ENCODE measurements at places on chromosomes 2 and 18. TPM values are rescaled to one million over a fixed set of nuclear protein-coding genes. Genes with fewer than 3 reads are reported as not detected.
A peak's percentile ranks its signal among the peaks of the same experiment; 100 is the strongest.

GRCh38 chr2:26033270-26033817 is 540 bp upstream of the RAB10 start:
- DNase-seq, result no peak
- H3K27ac ChIP-seq, result peak overlapping the region; percentile 99
- peak overlapping the region; percentile 98 for H3K4me3 ChIP-seq
- peaks cover 10% of the 10 kb centered on the region for H3K36me3 ChIP-seq
- no peaks in the 10 kb centered on the region for H3K27me3 ChIP-seq

GRCh38 chr2:233063976-233064411 is 3.9 kb downstream of the INPP5D start:
- no peaks in the 10 kb centered on the region for H3K36me3 ChIP-seq
- H3K27me3 ChIP-seq, result no peaks in the 10 kb centered on the region
- peaks cover 60% of the 10 kb centered on the region for H3K4me1 ChIP-seq
- DNase-seq, result no peak
- peak overlapping the region; percentile 89 for H3K27ac ChIP-seq

DNA sequence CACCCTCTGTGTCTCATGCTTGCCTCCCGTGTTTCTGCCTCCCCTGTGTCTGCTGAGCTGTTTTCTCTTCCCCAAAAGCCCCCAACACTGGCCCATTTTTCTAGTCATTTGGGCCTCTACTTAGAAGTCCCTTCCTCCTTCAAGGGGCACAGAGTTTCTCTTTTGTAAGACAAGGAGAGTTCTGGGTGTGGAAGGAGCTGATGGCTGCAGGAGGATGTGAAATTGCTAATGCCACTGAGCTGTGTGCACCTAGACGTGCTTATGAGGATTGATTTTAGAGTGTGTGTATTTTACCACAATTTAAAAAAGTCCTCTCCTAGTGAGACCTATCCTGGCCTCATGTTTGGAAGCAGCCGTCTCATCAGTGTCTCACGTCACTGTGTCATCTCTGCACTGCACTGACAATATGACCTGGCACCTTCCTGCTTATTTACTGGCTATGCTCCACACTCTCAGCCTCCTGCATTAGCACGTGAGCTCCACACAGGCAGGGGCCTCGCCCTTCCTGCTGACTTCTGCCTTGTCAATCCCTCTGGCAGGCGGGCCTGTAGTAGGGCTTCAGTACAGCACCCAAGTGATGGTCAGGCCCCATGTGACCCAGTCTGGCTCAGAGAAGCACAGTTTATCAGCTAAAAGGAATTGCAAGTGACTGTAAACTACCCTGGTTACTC is 8.0 kb upstream of the MBP start:
- no peak overlapping the region for H3K4me3 ChIP-seq
- H3K36me3 ChIP-seq, result no peaks in the 10 kb centered on the region
- DNase-seq, result peak; percentile 53
- H3K4me1 ChIP-seq, result peaks cover 12% of the 10 kb centered on the region

DNA sequence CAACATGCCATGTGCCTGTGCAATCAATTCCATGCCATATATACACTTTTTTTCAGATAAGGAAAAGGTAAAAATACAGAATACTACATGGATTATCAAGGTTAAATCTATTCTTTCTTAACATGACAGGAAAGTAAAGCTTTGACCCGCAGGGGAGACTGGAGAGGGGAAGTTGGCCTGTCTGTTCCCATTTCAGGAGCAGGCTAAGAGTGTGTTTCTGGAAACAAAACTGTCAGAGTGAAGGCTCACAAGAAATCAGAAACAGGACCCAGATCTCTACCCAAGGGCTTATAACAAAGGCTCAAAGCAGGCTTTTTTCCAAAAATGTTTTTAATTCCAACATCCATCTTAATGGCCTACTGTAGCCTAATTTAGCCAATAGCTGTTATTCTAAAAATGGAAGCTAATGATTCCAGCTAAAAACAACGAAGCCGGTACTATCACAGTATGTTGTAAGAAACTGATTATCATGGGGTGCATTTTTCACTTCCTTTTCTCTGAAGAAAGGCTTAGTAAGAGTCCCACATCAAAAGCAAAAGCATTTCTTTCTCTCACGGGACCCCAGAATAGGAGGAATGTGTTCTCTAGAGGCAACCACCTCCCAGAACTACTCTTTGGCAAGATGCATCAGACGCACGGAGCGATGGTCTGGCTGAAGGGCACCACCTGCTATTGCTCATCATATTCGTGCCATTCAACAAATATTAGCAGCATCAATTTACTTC is 41.4 kb downstream of the FECH start:
- H3K4me1 ChIP-seq, result no peaks in the 10 kb centered on the region
- no peaks in the 10 kb centered on the region for H3K27me3 ChIP-seq
- no peak overlapping the region for H3K27ac ChIP-seq
- H3K36me3 ChIP-seq, result peaks cover 7% of the 10 kb centered on the region
- no peak overlapping the region for H3K4me3 ChIP-seq
- DNase-seq, result no peak

GRCh38 chr2:230985519-230986231 is 10.2 kb upstream of the SPATA3 start:
- peaks cover 43% of the 10 kb centered on the region for H3K27me3 ChIP-seq
- H3K4me3 ChIP-seq, result no peak overlapping the region
- peaks cover 4% of the 10 kb centered on the region for H3K4me1 ChIP-seq
- H3K27ac ChIP-seq, result no peak overlapping the region
- DNase-seq, result no peak
- no peaks in the 10 kb centered on the region for H3K36me3 ChIP-seq

DNA sequence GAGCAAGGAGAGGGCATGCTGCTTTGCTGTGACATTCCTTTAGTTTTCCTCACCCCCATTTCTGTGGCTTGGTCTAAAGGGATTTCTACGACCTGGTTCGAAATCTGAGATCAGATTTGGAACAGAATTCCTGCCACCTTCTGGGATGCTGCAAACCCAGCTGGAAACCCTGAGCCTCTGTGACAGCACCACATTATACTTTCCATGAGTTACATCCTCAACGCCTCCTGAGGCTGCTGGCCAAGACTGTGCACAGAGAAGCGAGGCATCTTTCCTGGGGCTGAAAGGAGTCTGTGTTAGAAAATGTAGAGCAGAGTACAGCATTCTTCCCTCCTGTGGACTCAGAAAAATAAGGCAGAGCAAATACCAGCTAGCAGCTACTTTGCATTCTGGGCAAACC is 138.1 kb upstream of the CHAC2 start:
- DNase-seq, result no peak
- H3K4me1 ChIP-seq, result no peaks in the 10 kb centered on the region
- H3K4me3 ChIP-seq, result no peak overlapping the region
- H3K27ac ChIP-seq, result no peak overlapping the region

- no peak for DNase-seq
- no peaks in the 10 kb centered on the region for H3K27me3 ChIP-seq
- H3K4me1 ChIP-seq, result peaks cover 39% of the 10 kb centered on the region
These were observed 31.1 kb downstream of the NCOA1 start for GRCh38 chr2:24521975-24522639.

DNA sequence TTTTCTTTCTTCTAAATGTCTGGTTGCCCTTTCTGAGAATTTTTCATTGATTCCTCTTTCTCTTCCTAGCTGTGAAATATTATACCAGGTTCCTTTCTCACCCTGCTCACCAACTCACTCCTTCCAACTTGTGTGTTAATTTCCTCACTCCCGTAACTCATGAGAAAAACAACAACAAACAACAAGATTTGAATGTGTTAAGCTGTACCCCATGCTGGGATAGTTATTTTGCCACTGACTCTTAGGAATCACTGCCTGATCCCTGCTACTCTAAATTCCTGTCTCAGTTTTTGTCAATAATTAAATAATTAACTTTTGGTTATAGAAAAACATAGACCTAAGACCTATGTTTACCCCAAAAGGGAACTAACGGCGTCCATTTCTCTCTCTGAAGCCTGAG is 242.7 kb downstream of the DPP10 start:
- H3K36me3 ChIP-seq, result no peaks in the 10 kb centered on the region
- H3K4me1 ChIP-seq, result no peaks in the 10 kb centered on the region
- H3K27ac ChIP-seq, result no peak overlapping the region

- H3K27me3 ChIP-seq, result no peaks in the 10 kb centered on the region
- H3K4me3 ChIP-seq, result no peak overlapping the region
- H3K4me1 ChIP-seq, result no peaks in the 10 kb centered on the region
- H3K27ac ChIP-seq, result no peak overlapping the region
These were observed 490.3 kb downstream of the ADCYAP1 start for GRCh38 chr18:1394966-1395365.

- H3K4me3 ChIP-seq, result no peak overlapping the region
- DNase-seq, result no peak
- no peak overlapping the region for H3K27ac ChIP-seq
- no peaks in the 10 kb centered on the region for H3K27me3 ChIP-seq
- H3K4me1 ChIP-seq, result peaks cover 25% of the 10 kb centered on the region
These were observed 81.8 kb upstream of the AGAP1 start for GRCh38 chr2:235411905-235412485.

DNA sequence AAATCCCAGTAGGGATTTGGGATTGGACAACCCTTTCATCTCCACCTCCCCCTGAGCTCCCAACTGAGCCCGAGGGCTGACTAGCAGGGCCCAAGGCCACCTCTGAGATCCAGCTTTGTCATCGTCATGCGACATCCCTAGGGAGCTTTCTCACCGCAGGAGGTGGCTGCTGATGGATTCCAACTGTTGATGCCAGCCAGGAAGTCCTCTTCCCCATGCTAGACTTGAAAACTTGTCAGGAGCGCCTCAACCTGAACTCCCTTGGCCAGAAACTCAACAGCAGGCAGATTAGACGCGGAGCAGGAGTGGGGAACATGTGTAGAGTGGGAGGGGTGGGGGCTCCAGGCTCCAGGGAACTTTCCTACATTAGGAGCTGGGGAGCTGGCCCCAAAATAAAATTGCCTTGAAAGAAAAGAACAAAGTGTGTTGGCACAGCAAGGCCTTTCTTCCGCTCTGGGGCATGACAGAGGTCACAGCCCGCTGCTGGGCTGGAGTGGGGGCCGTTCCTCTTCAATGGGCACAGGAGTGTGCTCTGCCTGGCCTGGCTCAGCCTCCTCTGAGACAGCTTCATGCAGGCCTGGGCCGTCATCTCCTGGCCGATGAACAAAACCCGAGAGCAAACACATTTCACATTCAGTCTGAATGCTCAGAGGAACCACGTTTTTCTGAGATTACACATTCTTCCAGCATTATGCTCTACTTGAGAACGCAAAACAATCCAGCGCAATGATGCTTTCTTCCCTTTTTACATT is 34.5 kb downstream of the EMILIN2 start:
- H3K27me3 ChIP-seq, result no peaks in the 10 kb centered on the region
- peak; percentile 54 for DNase-seq
- H3K4me3 ChIP-seq, result no peak overlapping the region
- H3K27ac ChIP-seq, result peak overlapping the region; percentile 74
- no peaks in the 10 kb centered on the region for H3K36me3 ChIP-seq
- peaks cover 39% of the 10 kb centered on the region for H3K4me1 ChIP-seq

- no peak overlapping the region for H3K27ac ChIP-seq
- H3K27me3 ChIP-seq, result peaks cover 4% of the 10 kb centered on the region
- DNase-seq, result no peak
- H3K4me1 ChIP-seq, result no peaks in the 10 kb centered on the region
These were observed 66.3 kb downstream of the SCN2A start for GRCh38 chr2:165305391-165306096.

GRCh38 chr2:3288470-3289170 is 89.0 kb downstream of the EIPR1 start:
- no peaks in the 10 kb centered on the region for H3K4me1 ChIP-seq
- H3K27me3 ChIP-seq, result no peaks in the 10 kb centered on the region
- no peak overlapping the region for H3K4me3 ChIP-seq
- no peak overlapping the region for H3K27ac ChIP-seq
- no peaks in the 10 kb centered on the region for H3K36me3 ChIP-seq

DNA sequence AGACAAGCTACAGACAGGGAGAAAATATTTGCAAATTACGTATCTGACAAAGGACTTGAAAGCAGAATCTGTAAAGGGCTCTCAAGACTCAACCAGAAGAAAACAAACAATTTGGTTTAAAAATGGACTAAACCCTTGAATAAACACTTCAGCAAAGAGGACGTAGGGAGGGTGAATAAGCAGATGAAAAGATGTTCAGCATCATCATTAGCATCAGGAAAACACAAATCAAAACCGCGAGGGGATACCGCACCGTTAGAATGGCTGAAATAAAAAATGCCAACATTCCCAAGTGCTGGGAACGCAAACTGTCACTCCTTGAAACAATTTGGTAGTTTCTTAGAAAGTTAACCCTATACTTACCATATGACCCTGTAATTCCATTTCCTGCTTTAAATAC is 136.7 kb downstream of the MBP start:
- H3K4me1 ChIP-seq, result no peaks in the 10 kb centered on the region
- H3K36me3 ChIP-seq, result no peaks in the 10 kb centered on the region

DNA sequence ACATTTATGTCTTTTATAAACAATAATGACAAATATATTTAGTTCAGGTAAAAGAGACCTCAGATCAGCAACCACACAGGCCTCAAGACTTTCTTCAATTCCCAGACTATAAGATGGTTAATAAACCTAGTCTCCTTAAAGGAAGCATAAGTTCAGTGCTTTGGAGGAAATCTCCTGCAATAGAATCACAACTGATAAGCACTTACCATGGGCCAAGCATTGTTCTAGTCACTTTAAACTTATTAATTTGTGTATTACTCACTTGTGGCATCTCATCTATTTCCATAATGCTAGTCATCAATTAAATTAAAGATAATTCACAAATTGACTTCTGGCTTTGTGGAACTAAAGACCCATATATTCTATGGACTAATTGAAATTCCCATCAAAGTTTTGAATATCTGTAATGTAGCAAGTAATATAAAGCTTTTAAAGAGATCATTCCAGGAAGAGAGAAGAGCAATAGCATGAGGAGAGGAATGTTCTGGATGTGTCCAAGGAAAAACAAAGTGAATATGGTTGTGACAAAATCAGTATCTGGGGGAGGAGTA is 42.2 kb downstream of the COL3A1 start:
- H3K4me1 ChIP-seq, result peaks cover 4% of the 10 kb centered on the region
- no peaks in the 10 kb centered on the region for H3K27me3 ChIP-seq
- no peaks in the 10 kb centered on the region for H3K36me3 ChIP-seq
- H3K4me3 ChIP-seq, result no peak overlapping the region

The MTCL1 gene
- 9.1 TPM for total RNA-seq

The FBXO41 gene
- total RNA-seq, result 0.55 TPM

The RBKS gene
- 2.7 TPM for total RNA-seq

The B4GALT6 gene
- 5.3 TPM for total RNA-seq

The ZNF385B gene
- total RNA-seq, result 0.14 TPM

The DSG1 gene
- 1.3 TPM for total RNA-seq

The AGXT gene
- total RNA-seq, result not detected

The UGT1A3 gene
- total RNA-seq, result not detected
